ENCODE measurements at places on chromosomes 12 and 14. TPM values are rescaled to one million over a fixed set of nuclear protein-coding genes. Genes with fewer than 3 reads are reported as not detected.

DNA sequence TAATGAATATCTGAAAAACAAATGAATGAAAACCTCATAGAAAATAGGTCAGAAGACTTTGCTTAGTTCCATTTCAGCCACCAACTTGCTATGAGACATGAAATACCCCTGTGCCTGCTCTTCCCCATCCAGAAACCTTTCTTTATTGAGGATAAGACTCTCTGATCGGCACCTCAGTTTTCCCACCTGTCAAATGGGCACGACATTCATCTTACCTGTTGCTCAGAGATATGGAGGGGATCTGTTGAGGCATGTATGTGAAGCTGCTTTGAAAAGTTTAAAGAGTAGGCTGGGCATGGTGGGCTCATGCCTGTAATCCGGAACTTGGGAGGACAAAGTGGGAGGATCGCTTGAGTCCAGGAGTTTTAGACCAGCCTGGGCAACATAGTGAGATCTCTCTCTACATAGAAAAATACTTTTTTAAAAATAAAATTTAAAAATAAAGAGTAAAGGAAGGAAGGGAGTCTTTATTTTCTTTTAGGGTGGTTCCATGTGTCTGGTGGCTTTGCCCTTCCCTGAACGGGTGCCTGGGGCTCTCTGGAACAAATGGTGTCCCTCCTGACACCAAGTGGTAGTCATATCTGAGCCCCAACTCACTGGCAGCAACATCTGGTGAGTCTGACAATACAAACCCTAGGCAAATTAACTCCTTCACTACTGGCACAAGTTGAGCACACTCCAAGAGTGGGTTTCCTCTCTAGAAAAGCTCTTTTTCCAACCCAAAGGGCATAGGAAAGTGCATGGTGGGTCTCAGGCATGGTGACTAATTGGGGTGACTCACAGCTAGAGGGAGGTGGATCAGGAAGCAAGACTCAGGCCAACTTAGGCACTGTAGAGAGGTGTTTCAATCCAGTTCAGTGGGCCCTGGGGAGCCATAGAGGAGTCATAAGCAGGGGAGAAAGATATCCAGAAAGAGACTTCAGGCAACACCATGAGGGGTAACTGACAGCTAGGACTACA, 42.1 kb downstream of the MAP1LC3B2 start:
- DNase-seq = no peak

DNA sequence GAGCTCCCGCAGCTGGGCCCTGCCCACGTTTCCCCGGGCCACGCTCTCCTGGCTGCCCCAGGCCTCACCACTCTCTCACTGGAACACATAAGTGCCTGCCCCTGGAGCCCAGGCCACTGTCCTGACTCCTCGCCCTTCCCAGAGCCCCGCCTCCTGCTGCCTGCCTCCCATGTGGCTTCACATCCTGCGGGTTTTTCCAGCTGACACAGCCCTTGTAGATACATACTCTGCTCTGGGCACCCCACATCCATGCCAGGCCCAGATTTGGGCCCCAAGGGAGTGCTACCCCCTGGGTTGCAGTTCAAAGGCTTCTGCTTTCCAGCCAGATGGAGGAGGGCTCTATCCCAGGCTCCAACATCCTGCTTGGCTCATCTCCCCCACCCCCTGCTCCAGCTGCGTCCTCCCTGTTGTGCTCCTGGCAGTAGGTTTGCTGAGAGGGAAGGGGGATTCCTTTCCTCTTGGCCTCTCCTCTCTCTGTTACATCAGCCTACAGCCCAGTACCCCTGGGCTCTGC, 60.1 kb downstream of the TSPAN9 start:
- no peak for DNase-seq

GRCh38 chr12:32125455-32126084, 18.9 kb downstream of the BICD1 start:
- no peak for DNase-seq

- no peak for DNase-seq
Observed at GRCh38 chr12:111901182-111901581, 59.2 kb downstream of the MAPKAPK5 start.

- no peak for DNase-seq
Observed at GRCh38 chr12:3662521-3662921, 90.4 kb downstream of the CRACR2A start.

DNA sequence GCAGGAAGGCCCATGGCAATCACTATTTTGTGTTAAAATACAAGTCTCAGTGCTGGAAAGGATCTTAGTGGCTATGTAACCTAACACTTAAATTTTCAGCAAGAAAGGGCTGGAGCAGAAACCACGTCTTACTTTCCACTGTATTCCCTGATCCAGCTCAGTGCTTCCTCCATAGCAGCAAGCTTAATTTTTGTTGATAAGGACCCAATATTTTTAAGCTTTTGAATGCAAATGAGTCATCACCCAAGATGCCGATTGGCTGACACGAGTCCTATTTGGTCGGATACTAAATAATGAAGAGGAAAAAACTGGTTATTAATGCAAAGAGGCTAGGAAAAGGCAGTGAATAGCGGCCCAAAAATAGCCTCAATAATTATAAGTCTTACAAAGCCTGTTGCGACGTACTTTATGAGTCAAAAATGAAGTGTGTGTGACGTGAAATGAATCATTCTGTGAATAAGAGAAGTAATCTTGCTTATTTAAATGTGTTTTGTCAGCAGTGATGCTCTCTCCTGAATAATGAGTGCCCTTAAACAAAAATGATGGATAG, 46.9 kb upstream of the IGF1 start:
- DNase-seq = no peak

GRCh38 chr12:57584690-57585089, 6.3 kb upstream of the PIP4K2C start:
- no peak for DNase-seq

- DNase-seq = no peak
Observed at GRCh38 chr12:9699269-9699897, 29.9 kb downstream of the CLEC2D start.

GRCh38 chr12:13340149-13340548, 143.6 kb downstream of the EMP1 start:
- DNase-seq = no peak

- DNase-seq = no peak
Observed at GRCh38 chr12:51819736-51820525, 28.6 kb downstream of the FIGNL2 start.

GRCh38 chr12:32987512-32987911, 90.9 kb upstream of the PKP2 start:
- DNase-seq = no peak

GRCh38 chr14:99522025-99522401, 40.8 kb downstream of the CCNK start:
- no peak for DNase-seq

GRCh38 chr12:56037161-56037560, 4.6 kb upstream of the RPS26 start:
- DNase-seq = no peak

GRCh38 chr12:48512855-48513254, 12.6 kb upstream of the OR8S1 start:
- no peak for DNase-seq

DNA sequence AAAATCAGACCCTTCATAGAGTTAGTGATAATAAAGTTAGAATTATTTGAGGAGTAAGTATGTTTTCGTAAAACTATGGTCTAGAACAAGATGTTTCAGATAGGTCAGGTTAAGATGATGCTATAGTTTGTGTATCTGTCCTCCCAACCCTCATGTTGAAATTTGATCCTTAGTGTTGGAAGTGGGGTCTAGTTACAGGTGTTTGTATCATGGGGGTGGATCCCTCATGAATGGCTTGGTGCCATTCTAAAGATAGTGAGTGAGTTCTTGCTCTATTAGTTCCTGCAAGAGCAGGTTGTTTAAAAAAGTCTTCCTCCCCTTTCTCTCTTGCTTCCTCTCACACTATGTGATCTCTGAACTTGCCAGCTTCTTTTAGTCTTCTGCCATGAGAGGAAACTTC, 707.3 kb upstream of the FOXG1 start:
- no peak for DNase-seq

GRCh38 chr14:44149597-44149996, 357.5 kb downstream of the FSCB start:
- DNase-seq = no peak

- DNase-seq = no peak
Observed at GRCh38 chr14:104558231-104559027, 21.1 kb upstream of the C14orf180 start.

DNA sequence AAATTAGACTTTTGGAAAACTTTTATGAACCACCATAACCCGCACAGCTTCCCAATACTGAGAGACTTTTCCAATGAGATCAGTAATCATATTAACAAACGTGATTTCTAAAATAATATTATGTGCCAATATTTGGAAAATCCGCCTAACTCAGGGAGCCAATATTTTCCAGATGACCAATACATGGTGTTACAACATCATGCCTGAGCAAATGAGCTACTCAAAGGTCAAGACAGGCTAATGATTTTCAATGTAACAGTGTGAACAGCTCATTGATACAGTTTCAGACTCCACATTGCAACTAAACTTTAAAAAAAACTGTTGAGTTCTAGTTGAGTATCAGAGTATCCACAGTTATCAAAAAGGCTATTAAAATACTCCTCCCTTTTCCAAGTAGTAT, 46.8 kb downstream of the RNF34 start:
- DNase-seq = no peak

DNA sequence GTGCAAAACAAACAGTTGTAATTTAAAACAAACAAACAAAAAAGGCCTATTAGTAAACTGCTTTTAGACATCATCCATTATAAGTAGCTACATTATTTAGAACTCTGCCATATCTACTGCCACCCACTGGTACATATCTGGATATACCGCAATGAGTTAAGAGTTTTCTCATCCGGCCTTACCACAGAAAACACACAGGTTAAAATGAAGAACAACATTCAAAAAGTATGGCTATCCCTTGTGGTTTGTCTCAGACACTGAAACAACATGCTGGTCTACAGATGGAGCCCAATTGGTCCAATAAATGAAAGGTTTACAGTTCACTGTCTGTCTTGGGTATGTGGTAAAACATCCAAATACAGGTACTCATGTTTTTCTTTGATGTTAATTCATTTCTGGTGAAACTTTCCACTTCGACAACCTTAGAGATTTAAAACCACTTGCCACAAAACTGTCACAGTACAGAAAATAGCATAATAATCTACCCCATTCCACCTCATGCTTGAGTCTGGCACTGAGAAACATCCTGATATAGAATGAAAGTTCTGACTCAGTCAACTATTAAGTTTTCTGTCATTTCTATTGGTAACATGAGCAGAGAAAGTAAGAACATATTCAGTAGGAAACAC, 354.3 kb downstream of the CEP128 start:
- DNase-seq = peak; percentile 49

GRCh38 chr12:92955997-92956663, 27.0 kb upstream of the EEA1 start:
- no peak for DNase-seq

DNA sequence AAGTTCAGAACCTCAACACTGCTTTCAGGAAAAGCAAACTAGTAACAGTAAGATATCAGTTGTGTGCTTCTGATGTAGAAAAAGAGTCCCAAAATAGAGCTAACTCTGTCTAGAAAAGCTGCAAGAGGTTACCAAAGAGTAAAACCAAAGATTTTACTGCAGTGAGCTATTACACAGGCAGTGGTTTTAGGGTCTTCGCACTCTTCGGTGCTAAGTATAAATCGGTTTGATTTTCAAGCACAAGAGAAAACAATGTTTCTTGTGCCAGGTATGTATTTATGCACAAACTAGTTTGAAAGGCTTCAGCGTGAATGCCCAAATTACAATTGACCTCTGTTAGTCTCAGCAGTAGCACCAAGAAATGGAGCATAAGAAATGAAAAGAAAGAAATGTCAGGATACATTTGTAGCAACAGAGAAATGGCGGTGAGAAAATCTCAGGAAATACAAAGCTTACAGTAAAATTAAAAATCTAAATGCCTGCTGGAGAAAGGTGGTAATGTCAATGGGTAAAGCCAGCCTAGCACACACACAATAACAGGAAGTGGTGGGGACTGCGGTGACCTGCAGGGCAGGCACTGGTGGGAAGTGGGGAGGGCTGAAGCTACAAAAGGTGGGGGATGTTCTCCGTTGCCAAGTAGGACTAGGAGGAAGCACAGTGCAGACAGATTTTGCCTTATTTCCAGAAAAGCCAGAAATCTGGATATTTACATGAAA, 18.0 kb upstream of the DYRK2 start:
- DNase-seq = peak; percentile 89

DNA sequence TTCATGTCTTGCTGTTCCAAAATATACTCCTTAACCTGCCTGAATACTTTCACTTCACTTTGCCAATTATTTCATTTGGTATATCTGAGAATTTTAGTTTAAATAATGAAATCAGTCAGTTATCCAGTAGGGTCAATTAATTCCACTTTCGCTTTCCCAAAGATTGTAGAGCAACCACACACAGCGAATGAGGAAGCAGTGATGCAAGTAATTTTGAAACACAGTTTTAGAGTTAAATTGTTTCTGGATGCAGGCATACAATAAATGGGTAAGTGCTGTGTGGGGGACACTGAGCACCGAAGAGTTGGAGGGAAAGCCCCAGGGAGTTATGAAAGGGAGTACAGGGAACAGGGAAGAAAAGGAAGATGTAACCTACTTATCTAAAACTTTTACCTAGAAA, 62.8 kb downstream of the TSHR start:
- DNase-seq = no peak

DNA sequence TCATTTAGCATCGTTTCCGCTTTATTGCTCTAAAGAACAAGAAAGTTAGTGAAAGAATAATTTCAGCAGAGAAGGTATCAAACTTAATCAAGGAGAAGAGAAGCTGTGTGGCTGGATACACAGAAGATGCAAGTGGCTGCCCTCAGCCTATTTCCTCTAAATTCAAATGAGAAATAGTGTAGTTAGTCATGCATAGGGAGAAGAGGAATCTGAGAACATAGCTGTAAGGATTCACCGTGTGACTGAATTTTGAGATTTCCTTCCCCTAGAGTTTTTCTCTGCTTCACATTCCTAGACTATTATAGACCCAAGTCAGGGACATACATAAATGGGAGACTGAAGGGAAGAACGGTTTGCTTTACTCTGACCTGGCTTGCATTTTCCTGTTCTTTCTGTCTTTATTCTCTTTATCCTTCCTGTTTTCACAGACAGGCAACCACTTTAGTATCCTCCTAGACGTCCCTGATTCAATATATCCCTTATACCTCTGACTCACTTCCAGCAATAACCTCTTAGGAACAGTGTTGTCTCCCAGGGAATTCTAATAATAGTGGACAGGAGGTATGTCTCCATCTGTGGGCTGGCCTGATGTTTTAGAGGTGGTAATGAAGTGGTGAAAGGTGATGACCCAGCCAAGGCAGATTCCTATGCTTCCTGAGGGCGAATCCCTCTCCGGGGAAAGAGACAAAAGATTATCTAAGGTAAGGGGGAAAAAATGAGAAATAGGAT, 7.0 kb downstream of the RNASE10 start:
- DNase-seq = no peak

- DNase-seq = no peak
Observed at GRCh38 chr12:124734224-124734788, 129.4 kb downstream of the SCARB1 start.

- no peak for DNase-seq
Observed at GRCh38 chr14:75662966-75663365, 1.9 kb downstream of the TTLL5 start.

GRCh38 chr14:81436296-81437138, 36.4 kb upstream of the STON2 start:
- DNase-seq = no peak

The BBOF1 gene
- total RNA-seq = 2.4 TPM

The SDR9C7 gene
- not detected for total RNA-seq

The GLIPR1L2 gene
- total RNA-seq = not detected

The POTEG gene
- not detected for total RNA-seq

The ESR2 gene
- total RNA-seq = 0.08 TPM

The TMEM121 gene
- total RNA-seq = 3.4 TPM

The L3HYPDH gene
- total RNA-seq = 8.7 TPM

The AACS gene
- 11.0 TPM for total RNA-seq

The TTC5 gene
- 9.9 TPM for total RNA-seq

The CSRP2 gene
- not detected for total RNA-seq

The STYK1 gene
- 0.57 TPM for total RNA-seq

The CLIP1 gene
- total RNA-seq = 48.6 TPM

The HOXC9 gene
- not detected for total RNA-seq

The KERA gene
- not detected for total RNA-seq

The FSCB gene
- not detected for total RNA-seq

Measured in CD8-positive, alpha-beta T cell (primary cell).